LoVo (cell line): ENCODE measurements at places on chromosomes 2 and 18.

DNA sequence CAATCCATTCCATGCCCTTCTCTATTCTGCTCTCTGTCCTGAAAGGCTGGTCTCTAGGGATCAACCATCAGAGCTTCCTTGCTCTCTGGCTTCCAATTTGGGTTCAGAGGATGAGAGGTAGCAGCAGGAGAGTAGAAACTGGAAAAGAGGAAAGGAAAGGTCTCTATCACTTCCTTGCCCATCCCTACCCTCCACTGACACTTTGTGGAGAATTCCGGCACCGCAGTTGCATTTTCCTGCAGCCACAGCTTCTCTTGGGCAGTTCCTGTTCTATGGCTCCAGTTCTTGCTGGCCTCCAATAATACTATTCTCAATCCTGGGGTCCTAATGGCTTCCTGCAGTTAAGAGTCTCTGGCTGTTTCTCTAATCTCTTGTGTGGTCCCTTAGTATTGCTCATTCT lies 13.3 kb upstream of the IMPACT start:
- DNase-seq: no peak

GRCh38 chr18:63159590-63159989 lies 160.0 kb downstream of the BCL2 start:
- DNase-seq: no peak

DNA sequence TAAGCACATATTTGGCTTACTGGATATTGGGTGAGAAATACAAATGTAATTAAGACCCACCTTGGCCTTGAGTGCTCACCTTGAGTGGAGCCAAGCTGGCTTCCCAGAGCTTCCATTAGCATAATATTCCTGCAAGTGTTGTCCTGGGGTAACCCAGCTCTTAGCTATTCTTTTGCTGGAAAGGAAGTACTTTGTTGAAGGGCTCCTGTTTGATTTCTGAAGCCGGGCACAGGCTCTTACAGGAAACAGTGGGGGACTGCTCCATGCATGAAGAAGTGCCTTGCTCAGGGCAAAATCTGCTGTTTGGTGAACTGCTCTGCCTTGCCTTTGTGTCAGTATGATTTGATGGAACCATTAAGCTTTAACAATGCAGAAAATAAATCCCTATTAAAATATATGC lies 325.4 kb downstream of the SMAD2 start:
- DNase-seq: no peak

GRCh38 chr2:27250652-27251379 lies 12.0 kb downstream of the SLC30A3 start:
- DNase-seq: no peak
